ENCODE measurements at places on chromosomes 6 and 20.

DNA sequence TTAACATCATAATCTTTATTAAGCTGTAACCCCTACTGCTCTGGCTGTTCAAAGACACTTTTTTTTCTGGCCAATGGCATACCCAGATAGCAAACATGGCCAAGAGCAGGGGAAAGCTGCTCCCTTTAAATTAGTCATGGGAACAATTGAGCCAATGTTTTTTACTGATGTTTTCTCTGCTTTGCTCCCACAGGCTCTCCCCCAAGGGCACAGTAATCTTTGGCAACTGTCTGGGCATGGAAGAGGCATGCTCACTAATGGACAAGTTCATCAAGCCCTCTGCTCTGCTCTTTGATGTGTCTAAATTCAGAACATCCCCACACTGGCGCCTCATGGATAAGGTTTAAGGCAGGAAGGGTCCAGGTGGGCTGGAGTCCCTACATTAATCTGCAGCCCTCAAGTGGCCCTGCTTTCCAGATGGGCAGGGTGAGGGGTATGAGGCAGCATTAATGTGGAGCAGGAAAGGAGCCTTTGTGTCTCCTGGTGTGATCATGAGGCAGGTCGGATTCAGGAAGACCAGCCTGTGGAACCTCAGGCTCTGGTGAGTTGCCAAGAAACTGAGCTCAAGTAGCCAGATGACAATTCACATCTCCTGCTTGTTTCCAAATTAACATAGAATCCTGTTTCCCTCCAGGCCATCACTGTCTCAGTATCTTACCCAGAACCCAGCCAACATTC lies 227.0 kb upstream of the CST7 start:
- DNase-seq: peak; percentile 27

DNA sequence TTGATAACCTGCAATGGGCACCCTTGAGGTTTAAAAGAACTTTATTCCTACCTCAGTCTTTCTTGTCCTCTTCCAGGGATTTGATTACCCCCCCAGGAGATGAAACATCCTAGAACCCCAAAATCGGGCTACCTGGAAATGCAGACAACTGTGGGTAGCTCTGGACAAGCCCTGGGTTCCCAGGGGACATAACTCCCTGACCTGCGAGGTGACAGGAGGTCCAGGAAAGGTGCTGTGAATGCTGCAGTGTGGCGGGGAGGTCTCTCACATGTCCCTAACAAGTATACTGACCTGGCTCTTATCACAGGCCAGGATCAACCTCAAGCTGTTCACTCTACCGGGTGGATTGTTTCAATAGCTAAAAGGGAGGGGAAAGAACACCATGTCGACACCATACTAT lies 11.6 kb downstream of the JAG1 start:
- DNase-seq: no peak

DNA sequence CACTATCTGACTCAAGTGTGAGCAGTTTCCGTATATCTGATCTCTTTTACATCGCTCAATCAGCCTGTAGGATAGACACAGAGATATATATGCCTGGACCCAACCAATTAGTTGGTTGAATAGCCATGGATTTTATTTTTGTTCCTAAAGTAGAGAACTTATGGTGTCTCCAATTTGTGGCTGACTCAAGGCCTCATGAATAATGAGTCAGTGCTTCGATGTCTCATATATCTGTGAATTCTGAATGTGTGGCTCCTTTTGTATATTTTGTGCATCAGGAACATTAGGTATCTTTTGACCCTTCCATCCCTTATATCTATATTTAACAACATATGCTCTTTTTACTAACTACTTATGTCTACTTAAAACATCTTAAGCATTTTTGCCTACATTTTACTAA lies 64.5 kb downstream of the OR2B2 start:
- DNase-seq: no peak

DNA sequence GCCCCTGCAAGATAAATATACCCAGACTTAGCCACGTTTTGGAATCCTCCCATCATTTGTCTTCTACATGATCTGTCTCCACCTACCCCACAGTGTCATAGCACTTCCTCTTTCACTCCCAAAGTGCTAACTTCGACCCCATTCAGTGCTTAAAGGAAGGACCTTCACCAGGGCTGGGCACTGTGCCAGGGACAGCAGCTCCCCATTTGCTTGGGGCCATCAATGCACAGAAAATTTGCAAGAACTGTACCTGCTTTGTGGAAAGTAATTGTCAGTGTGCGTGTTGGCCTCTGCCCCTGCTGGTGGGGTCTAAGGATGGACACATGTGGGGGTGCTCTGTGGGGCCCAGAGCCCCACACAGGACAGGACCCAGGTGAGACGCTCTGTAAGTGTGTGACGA lies 5.2 kb upstream of the BPIFA2 start:
- DNase-seq: no peak

GRCh38 chr20:38181207-38181801 lies 16.2 kb upstream of the TGM2 start:
- DNase-seq: no peak

GRCh38 chr20:208942-209566 lies 18.0 kb upstream of the DEFB129 start:
- DNase-seq: peak; percentile 28

GRCh38 chr20:46801003-46801702 lies 91.7 kb downstream of the SLC2A10 start:
- DNase-seq: no peak

DNA sequence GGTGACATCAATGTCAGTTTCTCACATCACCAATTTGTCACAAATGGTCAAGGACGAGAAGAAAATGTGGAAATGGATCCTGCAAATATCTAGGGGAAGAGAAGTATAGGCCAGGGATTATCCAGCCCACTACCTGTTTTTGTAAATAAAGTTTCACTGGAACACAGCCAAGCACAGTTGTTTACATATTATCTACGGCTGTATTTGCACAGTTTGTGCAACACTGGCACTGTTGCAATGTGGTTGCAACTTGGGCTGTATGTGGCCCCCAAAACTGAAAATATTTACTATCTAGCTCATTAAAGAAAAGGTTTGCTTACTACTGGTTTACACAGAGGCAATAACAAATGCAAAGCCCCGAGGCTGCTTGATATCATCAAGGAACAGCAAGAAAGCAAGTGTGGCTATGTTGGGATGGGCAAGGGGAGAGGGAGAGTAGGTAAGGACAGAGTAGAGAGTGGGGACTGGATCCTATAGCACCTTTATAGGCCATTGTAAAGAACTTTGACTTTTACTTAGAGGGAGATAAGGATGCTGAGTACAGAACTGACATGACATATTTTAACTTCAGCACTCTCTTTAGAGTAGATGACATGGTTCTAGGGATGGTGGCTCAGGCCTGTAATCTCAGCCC lies 11.8 kb upstream of the STXBP5 start:
- no peak for DNase-seq

DNA sequence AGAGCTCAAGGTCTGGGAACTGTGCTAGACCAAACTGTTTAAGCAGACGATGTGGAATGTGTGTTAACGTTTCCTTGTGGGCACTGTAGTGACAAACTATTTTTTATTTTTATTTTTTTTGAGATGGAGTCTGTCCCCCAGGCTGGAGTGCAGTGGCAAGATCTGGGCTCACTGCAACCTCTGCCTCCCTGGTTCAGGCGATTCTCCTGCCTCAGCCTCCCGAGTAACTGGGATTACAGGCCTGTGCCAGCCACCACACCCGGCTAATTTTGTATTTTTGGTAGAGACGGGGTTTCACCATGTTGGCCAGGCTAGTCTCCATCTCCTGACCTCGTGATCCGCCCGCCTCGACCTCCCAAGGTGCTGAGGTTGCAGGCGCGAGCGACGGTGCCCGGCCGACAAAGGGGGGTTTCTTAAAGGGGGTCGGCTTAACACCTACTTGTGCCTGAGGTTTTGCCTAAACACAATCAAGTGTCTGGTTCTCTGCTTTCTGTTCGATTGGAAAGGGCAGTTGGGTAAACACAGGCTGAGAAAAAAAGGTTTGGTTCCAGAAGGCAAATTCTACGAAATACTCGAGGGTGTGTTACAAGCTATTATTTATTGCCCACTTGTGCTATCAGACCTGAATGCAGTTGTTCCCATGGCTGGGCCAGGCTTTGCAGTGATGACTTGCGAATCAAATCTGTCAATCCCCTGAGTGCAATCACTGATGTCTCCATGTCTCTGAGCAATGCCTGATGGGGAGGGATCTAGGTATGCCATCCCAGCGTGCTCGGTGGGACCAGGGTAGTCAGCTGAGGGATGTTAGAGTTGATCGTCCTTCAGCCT lies 1.3 kb downstream of the NOP56 start:
- DNase-seq: no peak

GRCh38 chr20:10504994-10505730 lies 70.1 kb downstream of the SLX4IP start:
- no peak for DNase-seq

DNA sequence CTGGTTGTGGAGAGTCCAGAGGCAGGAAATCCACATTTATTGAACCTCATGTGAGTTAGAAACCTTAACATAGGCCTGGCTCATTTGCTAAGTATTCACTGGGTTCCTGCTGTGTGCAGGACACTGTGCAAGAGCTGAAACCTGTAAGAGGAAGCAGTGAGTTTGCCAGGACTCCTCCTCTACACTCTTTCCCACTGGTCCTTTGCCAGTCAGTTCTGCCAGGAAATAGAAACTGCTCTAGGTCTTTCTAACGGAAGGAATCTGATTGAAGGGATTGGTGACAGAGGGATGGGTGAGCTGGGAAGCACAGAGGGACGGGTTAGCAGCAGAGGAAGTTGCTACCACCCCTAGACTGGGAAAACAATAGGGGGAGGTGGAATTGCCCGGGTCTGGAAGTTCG lies 234.2 kb upstream of the ECI2 start:
- DNase-seq: no peak

DNA sequence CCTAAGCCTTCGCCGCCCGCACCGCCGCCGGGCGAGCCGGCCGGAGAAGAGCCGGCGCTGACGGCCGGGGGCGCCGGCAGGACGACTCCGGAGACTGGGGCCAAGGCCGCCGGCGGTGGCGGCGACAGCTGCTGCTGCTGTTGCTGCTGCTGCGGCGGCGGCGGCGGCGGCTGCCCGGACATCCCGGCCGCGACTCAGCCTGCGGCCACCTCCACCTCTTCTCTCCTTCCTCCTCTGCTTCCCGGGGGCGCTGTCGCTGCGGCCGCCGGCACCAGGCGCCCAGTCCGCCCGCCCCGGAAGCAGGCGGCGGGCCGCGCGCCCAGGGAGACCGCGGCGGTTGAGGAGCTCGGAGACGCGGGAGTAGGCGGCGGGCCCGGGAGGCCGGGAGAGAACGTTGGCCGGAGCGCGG lies 307 bp downstream of the RANBP9 start:
- no peak for DNase-seq

DNA sequence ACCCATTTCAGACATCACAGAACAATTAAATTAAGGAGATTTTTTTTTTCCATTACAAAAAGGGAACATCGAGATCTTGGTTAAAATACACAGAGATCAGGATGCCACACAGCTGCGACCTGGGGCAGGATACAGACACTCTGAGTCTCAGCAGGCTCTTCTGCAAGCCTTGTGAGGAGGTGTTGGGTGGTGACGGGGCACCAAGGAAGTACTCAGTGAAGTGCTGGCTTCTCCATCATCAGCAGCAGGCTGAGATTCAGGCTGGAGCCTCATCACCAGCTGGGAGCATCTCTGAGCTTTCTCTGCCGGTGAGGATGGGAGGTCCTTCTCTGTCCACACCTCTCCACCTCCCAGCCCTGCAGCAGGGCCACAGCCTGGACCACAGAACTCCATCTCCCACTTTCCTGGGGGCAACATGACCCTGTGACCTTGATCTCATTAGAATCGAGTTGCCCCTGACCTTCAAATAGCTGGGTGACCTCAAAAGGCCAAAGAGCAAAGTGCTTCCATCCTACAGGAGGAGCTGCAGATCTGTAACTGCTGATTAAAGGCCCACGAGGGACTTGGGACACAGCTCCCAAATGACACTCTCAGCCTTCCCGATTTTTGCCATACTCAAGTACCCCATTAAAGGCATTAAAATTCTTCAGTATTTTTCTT lies 16.0 kb downstream of the PMEPA1 start:
- no peak for DNase-seq
